ENCODE measurements at places on chromosomes 5 and 9.
A peak's percentile ranks its signal among the peaks of the same experiment; 100 is the strongest.

- DNase-seq, result no peak
These were observed 8.0 kb downstream of the DBH start for GRCh38 chr9:133643978-133644760.

DNA sequence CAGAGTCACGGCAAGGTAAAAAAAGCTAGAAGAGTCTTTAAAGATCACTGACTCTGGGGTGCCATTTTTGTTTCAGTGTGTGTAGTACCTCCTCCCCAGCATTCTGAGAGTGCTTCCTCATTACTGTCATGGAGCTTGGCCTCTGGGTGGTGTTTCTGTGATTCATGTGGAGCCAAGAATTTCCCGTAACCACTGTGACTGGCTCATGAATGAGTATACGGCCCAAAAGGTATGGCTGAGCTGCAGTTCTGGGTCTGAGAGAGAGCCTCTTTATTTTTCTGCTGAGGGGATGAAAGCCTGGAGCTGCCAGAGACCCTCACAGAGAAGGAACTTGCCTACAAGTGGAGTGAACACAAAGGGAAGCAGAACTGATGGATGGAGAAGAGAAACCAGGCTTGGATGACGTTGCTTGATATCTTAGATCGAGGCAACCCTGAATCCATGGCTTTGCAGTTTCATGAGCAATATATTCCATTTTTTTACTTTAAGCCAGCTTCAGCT, 85.6 kb downstream of the PTTG1 start:
- peak; percentile 72 for DNase-seq

- no peak for DNase-seq
These were observed 157.9 kb upstream of the ALDH1B1 start for GRCh38 chr9:38234479-38235170.

DNA sequence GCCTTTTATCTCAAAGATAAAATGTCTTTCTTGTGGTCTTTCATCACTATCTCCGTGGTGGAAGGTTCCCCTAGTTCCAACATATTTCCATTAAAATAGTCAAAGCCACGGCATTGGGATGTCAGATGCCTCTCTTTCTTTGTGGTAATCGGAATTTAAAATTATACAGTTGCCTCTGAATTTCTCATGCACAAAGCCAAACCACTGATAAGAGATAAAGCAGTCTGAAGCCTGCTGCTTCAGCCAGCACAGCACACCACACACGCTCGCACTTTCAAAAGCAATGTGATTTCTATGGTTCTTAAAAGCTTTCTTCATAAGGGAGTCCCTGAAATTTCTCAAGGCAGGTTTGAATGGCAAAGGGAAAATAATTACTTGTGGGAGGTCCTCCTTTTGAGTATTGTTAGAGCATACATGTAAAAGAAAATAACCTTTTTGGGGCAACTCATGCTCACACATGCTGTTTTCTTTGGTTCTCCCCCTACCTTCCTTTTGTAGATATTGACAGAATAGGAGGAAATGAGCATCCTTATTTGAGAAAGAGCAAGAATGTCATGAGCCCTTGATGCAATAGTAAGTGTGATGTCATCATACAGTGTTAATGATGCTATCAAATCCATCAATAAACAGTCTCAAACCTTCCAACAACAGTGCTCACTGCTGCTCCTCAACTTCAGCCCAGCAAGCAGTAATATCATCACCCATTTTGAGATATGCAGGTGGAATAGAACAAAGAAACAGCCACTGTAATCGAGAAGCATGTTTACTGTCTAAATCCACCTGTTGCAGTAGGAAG, 85.7 kb upstream of the PPP1R2B start:
- DNase-seq, result no peak

GRCh38 chr5:120550358-120550757, 86.3 kb downstream of the PRR16 start:
- DNase-seq, result peak; percentile 86

DNA sequence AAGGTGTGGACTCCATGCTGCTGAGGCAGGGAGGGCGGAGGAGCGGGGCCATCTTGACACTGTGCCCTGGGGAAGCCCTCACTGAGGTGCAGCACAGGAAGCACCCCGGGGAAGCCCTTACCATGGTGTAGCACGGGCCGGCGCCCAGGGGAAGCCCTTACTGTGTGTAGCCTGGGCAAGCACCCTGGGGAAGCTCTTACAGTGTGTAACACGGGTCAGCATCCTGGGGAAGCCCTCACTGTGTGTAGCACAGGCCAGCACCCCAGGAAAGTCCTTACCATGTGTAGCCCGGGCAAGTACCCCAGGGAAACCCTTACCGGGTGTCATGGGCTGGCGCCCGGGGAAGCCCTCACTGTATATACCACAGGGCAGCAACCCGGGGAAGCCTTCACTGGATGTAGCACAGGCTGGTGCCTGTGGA, 62.6 kb upstream of the ZNF354B start:
- DNase-seq, result no peak

DNA sequence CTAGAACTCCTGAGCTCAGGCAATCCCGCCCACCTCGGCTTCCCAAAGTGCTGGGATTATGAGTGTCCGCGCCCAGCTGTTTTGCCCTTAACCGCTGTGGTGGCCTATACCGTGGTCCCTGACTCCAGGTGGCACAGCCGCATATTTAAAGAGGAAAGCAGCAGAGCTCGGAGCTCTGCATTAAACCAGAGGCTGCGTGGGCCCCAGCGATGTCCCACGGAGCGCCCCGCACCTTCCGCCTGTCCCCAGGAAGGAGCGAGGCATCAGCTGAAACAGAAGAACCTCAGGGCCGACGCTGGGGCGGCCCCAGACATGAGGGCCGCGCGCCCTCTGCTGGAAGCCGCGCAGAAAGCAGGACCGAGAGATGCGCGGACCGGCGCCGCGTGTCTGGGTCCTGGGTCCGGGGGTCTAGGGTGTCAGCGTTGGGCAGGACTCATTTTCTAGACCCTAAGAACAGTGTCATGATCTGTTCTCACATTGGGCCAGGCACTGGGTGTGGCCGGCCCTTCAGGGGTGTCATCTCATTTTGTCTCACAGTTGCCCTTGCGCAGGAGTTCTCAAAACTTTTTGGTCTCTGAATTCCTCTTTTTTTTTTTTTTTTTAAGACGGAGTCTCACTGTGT, 37.7 kb downstream of the LAMC3 start:
- peak; percentile 46 for DNase-seq

- DNase-seq, result peak; percentile 67
These were observed 451.8 kb downstream of the RAB3C start for GRCh38 chr5:59034498-59035186.

- no peak for DNase-seq
These were observed 2.4 kb downstream of the PIP5KL1 start for GRCh38 chr9:127927988-127928675.

DNA sequence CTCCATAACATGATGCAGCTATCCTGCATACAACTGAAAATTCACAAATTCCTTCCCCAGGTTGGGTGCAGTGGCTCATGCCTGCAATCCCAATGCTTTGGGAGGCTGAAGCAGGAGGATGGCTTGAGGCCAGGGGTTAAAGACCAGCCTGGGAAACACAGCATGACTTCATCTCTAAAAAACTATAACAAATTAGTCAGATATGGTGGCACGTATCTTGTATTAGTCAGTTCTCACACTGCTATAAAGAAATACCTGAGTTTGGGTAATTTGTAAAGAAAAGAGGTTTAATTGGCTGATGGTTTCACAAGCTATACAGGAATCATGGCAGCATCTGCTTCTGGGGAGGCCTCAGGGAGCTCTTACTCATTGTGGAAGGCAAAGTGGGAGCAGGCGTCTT, 56.4 kb upstream of the DAPK1 start:
- DNase-seq, result peak; percentile 77

DNA sequence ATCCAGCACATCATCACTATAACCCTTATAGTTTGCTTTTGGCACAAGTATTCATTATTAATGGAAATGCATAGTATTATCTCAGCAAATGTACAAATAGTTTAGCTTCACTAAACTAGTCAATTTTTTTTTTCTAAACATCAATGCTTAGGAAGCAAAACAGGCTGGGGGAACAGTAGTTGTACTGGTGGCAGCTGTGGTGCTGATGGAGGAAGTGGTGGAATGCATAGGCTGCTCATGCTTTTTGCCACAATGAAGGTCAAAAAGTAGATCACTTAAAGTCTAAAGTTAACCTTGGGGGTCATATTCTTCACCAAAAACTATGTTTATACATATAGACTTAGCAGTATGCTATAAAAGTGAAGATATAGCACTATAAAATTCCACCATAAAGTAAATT, 36.3 kb upstream of the CDKN2B start:
- DNase-seq, result no peak

DNA sequence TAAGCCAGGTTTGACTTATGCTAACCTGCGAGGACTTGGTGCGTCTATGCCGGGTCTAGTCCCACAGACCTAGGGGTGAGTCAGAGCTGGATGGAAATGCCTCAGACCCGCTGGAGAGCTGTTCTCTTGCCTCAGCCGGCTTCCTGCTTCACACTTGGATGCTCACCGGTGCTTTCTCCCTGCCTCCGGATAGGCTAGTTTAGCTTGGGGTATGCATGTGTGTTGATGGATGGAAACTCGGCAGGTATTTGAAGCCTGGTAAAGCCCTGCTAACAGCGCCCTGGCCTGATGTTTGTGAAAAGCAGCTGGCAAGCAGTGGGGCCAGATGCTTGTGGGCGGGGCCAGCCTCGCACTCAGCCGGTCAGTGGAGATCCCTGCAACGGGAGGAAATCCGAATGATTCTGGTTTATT, 29.3 kb downstream of the PRRC2B start:
- DNase-seq, result peak; percentile 75

DNA sequence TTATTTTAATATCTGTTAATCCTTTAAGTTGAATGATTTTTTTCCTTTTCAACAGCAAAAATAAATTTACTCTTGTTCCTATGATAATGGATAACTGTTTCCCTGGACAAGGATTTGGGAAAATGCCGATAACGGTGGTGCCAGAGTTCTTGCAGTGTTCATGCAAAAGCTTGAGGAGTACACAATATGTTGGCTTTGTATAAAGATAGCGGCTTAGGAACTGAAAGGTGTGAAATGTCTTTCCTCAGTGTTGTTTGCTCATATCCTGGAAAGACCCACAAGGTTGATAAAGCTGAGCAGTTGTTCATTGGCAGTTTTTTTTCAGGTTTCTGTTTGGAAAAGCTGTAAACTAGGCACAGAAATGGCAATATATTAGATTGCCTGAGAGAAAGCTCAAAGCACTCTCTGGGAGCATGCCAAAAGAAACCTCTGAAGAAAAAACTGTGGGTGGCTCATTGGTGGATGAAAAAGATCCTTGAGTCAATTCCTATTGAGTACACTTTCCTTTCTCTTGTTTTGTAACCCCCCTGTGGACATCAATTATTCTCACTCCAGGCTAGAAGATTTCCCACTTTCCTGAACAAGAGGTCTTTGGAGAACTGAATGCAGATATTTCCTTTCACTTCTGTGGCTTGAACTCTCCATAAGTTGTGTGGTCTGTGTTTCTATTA, 117.2 kb upstream of the RGMB start:
- DNase-seq, result no peak

GRCh38 chr9:131986089-131986488, 93.6 kb downstream of the MED27 start:
- no peak for DNase-seq

DNA sequence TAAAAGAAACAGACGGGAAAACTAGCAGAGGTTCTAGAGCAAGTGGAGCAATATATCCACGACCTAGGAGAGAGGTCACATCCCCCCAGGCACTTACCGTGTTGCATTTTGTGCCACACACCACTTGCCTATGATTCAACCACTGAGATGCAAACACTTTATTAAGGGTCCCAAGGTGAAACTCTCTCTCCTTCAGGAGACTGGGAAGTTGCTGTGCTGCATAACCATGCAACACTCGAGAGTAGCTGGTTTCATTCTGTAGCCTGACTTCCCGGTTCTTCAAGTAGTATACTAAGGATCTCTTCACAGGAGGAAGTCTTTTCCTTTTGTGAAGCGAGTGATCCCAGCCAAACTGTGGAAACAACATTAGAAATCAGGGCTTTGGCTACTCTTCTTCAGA, 1.6 kb downstream of the DCAF12 start:
- no peak for DNase-seq

GRCh38 chr9:133403766-133404453, 13.9 kb downstream of the REXO4 start:
- no peak for DNase-seq

DNA sequence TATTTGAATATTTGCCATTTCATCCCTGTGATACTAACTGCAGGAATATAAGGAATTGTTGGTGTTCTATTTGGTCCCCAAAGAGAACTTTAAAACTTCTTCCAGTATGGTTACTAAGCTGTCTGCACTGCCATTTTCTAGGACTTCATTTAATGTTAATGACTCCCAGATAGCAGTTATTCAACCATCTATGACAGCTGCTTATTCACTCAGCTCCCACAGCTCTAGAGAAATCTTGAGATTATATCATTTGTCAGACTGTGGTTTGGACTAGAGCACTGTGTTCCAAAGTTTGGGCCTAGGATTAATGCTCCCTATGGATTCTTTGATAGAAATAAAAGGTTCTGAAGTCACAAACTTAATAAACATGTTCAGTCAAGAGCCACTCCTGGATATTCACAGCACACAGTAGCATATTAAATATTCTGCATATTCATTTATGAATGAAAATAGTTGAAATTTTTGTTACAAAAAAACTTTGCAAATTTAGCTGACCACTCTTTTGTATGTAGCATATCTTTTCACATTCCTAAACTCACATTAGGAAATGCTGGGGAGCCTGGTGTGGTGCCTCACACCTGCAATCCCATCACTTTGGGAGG, 173.7 kb downstream of the NFIB start:
- DNase-seq, result no peak

GRCh38 chr5:124554746-124555578, 191.5 kb downstream of the ZNF608 start:
- no peak for DNase-seq

DNA sequence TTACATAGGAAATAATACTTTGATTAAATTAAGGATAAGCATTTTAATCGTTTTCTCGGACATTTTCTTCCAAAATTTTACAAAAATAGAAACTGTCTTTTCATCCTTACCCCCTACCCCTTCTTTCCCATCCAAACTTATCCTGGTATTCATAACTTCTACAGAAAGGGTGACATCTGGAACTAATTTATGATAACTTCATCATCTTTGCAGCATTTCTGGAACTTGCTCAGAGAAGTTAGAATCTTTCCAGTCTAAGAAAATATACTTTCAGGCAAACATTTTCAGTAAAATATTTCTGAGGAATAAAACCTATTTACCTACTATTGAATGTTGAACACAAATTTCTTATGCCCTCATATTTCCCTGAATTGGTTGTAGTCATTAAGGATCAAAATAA, 309.0 kb downstream of the MAN2A1 start:
- no peak for DNase-seq

GRCh38 chr5:170166101-170166500, 60.4 kb downstream of the FOXI1 start:
- DNase-seq, result no peak

DNA sequence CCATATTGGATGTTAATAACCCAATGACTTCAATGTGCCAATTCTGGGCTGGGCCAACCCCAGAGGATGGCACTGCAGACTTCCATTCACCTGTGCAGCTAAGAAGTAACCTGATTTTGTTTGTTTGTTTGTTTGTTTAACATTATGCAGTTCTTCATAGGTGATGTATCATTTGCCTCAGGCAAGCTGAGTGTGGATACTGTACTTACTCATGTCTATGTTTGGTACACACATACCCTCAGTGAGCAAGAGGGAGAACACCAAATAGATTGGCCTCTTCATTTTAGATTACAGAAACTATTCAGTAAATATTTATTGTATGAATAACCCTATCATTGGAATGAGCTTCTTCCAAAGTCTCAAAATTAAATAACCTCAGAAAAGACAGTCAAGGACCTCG, 180.2 kb upstream of the SMC2 start:
- no peak for DNase-seq
